ENCODE measurements at places on chromosomes 4 and X. TPM values are rescaled to one million over a fixed set of nuclear protein-coding genes. Genes with fewer than 3 reads are reported as not detected.
A peak's percentile ranks its signal among the peaks of the same experiment; 100 is the strongest.

GRCh38 chr4:55791666-55792065 is 27.9 kb upstream of the EXOC1L start:
- no peak for DNase-seq

Gene FGF16
- not detected for total RNA-seq

GRCh38 chrX:135740681-135741149 is 27.3 kb downstream of the CT45A1 start:
- DNase-seq: no peak

DNA sequence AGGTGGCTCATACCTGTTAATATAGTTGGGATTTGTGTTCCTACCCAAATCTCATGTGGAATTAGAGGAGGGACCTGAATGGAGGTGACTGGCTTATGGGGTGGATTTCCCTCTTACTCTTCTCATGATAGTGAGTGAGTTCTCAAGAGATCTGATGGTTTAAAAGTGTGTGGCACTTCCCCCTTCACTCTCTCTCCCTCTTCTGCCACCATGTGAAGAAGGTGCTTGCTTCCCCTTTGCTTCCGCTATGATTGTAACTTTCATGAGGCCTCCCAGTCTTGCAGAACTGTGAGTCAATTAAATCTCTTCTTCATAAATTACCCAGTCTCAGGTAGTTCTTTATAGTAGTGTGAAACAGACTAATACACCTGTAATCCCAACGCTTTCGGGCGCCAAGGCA is 28.3 kb upstream of the WDR19 start:
- no peak for DNase-seq

DNA sequence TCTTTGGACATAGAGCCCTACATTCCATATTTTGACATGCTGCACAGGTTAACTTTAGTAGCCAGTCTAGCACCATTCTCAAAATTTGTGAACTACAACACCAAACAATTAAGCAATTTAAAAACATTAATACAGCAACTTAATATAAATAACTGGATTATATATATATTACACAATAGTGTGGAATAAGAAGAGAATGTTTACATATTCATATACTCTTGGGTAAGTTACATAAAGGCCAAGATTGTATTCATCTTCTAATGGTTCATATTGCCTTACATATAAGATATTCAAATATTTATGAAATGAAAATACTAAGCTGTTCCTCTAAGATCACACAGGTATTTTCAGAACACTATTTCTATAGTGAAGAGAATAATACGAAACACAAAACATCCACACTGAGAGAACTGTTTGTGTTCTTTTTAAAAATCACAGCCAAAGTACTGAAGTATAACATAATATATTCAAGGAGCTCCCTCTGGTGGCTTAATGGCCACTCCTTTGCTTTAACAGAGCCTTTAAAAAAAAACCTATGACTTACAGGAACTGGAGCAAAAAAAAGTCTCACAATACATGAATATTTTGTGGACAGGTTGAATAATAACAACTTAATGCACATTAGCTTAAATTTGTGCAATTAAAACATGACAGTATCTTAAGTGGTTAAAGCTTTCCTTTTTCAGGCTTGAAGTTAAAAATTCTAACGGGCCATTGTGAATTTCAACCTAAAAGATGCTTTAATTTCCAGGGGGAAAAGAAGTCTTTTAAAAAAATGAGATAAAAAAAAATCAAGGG is 46.2 kb downstream of the NEK1 start:
- peak; percentile 33 for DNase-seq

DNA sequence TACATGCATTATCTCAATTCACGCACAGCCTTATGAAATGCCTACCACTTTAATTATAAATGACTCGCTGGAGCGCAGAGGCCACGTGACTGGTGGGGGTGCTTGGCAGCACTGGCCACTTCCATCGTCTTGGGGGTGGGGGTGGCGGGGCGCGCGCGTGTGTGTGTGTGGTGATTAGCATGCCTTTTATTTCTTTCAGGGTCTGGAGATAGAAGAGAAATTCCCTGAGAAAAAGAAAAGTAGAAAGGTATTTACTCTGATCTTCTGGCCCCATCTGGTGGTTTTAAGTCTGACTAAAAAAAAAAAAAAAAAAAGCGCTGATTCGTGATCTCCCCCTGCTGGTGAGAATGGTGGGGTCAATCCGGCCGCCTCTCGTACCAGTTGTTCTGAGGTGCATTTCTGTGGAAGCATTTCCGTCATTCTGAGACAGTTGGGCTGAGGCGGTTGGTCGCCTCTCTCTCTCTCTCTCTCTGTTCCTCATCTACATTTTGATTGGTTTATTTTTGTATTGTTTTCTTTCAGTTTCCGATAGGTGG is at the start of gene CCNB3:
TSS of gene CCNB3 (plus strand) at position 402 of the 536 bp plus-strand sequence. CDS start 80,399 bp downstream, outside the sequence.
- peak; percentile 59 for DNase-seq
